Activated CD4-positive, alpha-beta T cell treated with anti-CD3 and anti-CD28 coated beads for 1 hour (primary cell): ENCODE measurements at places on chromosomes 12 and 14.

GRCh38 chr12:40198601-40199000, 26.2 kb upstream of the LRRK2 start:
- no peak for DNase-seq

DNA sequence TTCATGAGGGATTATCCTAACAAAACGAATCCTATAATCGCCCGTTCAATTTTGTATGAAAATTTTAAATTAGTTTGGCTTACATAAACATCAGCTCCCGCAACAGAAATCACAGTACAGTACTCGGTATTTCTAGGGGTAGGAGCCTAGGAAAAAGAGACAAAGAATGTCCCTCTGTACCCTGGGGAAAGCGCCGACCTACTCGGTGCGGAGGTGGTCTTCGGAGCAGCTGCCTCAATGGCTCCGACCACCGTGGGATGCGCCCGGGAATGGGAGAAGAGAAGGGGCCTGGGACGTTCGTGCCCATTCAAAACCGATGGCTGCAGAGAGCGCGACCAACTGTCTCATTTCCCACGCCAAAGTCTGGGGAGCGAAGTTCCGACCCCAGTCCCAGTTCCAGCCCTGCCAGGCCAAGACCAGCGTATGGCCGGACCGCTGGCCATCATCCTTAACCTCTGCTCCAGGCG, 618 bp downstream of the GNPNAT1 start:
- no peak for DNase-seq

DNA sequence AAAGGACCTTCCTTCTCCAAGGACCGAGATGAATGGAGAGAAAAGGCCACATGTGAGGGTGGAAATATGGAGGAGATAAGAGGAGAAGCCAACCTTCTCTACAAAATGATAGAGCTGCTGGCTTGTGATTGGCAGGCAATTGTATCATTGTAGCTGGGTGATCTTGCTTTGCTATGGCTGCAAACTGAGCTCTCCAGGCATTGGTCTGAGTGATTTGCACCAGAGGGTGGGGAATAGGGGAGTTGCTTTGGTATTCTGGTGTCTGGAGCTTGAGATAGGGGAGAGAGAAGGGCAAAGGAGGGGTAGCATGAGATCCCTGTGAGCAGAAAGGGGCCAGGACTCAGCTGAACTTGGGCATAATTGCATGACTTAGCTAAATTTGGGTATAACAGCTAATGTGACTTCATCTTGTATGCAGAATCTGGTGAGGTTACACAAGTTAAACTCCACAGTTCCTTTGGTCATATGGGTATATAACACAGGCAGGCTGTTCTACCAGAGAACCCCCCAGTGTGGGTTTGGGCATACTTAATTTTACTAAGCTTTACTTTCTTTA, 72.0 kb downstream of the FOS start:
- no peak for DNase-seq

GRCh38 chr14:39351708-39352107, 80.5 kb downstream of the FBXO33 start:
- no peak for DNase-seq

DNA sequence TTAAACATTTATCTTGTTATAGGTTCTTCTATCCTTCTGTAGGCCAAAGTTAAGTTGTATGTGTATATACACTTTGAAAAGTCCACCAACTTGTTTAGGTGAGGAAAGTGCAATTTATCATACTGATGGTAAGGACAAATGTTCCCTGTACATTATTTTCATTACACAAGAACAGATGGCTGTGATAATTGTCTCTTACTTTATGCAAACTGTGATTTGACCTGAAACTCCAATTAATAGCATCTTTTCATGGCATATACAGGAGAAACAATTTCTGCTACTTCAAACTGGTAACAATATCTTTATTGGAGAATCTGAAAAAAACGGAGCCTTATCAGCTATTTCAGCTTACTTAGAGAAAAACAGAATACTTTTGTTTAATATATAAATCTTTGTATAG, 5.6 kb downstream of the TRIM9 start:
- DNase-seq = no peak

DNA sequence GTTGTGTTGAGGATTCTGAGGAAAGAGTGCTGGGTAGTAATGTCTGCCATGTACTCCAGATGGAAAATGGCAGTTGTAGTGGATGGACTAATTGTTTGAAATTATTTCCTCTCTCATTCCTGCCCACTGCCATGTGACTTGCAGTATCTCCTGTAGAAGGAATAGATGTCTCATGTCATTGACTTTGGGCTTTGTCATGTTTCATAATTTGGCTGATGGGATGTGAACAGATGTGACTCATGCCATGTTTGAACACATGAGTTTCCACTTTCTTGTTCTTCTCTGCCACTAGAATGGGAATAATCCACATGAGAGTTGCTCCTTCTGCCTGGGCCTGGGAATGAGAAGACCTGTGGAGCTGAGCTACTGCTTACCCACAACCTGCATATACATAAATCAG, 2.4 kb upstream of the CALCOCO1 start:
- no peak for DNase-seq

- DNase-seq = no peak
Observed at GRCh38 chr12:1873531-1874510, 44.6 kb downstream of the CACNA2D4 start.

GRCh38 chr12:67578976-67579661, 69.4 kb upstream of the DYRK2 start:
- no peak for DNase-seq

- no peak for DNase-seq
Observed at GRCh38 chr12:40238266-40238902, 13.6 kb downstream of the LRRK2 start.

- DNase-seq = no peak
Observed at GRCh38 chr14:71414631-71415403, 507.6 kb downstream of the PCNX1 start.

- no peak for DNase-seq
Observed at GRCh38 chr12:79023784-79024183, 159.2 kb downstream of the SYT1 start.

GRCh38 chr12:116727261-116727660, 10.6 kb downstream of the SPRING1 start:
- DNase-seq = no peak

GRCh38 chr14:73466861-73467260, 8.5 kb upstream of the NUMB start:
- DNase-seq = no peak

DNA sequence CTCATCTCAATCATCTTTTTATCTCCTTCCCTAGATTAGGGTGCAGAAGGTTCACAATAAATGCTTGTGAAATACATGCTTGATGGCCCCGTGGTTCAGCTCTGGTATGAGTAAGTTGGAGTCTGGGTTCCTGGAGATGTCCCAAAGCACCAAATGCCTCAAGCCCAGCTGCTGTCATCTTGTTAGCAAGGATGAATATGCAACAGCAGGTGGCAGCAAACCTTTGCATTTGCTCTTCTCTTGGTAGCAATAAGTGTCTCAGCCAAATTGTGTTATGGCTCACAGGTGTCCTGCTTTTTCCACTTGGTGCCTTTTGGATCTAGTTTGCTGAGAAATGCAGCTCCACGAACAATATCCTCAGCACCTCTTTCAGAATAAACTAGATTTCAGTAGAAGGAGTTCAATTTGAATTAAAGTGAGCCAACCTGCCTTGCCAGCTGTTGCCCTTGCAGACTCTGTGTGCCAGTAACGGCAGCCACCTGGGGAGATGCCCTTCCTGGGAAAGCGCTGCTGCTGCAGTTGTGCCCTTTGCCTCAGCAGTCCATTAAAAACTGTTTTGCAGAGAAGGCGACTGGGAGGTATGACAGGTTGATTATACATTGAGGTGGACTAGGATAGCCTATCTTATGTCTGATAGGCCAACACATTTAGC, 417.3 kb downstream of the SNAPC1 start:
- no peak for DNase-seq

DNA sequence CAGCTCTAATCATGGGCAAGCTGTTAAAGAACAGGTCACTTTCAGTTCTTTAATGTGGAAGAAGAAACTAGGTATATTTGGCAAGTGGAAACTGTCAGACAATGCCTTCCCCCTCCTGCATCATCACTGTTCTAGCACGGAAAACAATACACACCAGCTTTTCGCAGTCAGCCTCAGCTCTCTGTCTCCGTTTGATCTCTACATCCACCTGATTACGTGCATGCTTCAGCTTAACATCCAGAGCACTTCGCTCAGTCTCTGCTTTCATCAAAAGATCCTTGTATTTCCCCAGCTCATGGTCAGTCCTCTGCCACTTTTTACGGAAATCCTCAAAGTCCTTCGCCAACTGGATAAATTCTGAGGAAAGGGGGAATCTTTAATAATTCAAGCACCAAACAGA, 19.0 kb downstream of the RACGAP1 start:
- no peak for DNase-seq

DNA sequence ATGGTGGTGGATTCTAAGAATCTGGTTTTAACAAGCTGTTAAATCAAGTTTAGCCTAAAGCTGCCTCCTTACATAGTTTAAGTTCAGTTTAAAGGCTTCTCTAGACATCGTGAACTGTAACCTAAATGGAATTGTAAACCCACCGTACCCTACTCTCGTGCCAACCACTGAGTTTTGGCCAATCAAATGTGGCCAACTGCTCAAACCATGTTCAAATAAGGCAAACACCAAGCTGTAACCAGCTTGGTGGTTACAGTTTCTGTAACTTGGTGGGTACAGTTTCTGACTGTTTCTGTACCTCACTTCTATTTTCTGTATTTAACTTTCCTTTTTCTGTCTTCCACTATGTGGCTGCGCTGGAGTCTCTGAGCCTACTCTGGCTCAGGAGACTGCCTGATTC, 131.9 kb upstream of the DDHD1 start:
- no peak for DNase-seq

DNA sequence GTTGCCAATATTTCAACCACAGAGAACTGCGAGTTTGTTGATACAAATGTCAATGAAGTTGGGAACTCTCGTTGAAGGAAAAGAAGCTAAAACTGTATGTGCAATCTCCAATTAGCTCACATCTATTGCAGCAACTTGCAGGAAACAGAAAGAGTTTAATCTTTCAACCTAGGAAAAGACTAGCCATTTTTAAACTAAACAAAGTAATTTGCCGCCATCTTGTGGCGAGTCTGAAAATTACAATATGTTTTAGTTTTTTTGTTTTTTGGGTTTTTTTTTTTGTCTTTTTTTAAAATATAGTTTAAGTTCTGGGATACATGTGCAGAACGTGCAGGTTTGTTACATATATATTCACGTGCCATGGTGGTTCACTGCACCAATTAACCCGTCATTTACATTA, 131.2 kb upstream of the FOXG1 start:
- DNase-seq = no peak

- no peak for DNase-seq
Observed at GRCh38 chr12:15829949-15830348, 40.8 kb upstream of the EPS8 start.

- no peak for DNase-seq
Observed at GRCh38 chr12:57545809-57546437, 1.1 kb downstream of the DCTN2 start.

DNA sequence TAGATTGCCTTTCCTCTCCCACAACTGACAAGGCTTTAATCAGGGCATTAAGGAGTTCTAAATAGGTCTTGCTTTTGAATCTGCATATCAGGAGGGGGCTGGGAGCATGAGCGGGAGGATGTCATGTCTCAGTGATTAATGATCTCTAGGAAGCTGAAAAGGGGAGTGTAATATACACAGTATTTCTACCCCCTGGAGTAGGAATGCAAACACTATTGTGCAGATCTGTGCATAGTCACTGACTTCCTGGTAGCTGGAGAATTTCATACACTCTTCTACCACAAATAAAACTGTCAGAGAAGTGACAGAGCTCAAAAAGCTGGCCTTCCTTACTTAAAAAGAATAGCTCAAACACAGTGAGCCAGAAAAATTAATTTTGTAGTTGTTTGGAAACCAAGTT, 65.8 kb downstream of the RIC8B start:
- DNase-seq = no peak

GRCh38 chr12:46168426-46168825, 100.4 kb downstream of the SLC38A1 start:
- no peak for DNase-seq

DNA sequence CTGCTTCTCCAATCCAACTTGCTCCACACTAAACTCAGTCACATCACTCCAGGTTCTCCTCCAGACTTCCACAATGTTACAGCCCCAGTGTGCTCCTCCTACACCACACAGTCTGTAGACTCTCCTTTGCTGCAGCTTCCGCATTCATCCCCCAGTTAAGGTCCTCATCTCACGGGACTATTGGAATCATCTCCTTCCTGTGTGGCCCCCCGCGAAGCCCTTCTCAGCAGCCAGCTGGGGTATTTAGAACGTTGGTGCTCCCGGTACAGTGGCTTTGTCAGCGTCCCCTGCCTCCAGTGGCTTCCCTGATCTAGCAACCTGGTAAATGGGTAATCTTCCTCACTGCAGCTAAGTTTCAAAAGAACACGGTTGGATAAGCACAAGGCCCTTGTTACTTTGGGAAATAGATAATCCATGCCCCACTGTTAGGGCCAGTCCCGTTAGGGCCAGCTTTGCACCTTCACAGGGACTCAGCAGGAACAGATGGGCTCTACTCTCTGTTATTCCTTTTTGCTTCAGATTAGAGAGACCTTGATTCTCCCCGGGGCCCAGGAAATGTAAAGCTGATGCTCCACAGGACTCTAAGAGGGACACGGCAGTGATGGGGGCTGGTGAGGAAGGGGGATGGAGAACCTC, 823 bp upstream of the TSPAN11 start:
- DNase-seq = no peak

DNA sequence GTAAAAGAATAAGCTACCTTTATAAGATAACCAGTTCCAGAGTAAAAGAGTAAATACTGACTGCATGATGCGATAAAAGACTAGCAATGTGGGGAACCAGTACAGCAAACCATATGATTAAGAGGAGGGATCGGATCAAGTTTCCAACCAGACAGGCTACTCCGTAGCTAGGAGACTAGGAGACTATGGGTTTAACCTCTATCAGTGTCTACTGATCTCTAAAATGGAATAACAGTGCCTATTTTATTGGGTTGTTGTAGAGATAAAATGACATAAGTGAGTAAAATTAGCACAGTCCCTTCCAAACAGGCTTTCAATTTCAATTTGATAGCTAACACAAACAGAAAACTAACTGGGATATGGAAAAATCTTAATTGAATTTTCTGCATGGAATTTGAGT, 76.0 kb downstream of the PAWR start:
- no peak for DNase-seq
